ENCODE measurements at places on chromosomes 4 and X.
A peak's percentile ranks its signal among the peaks of the same experiment; 100 is the strongest.

DNA sequence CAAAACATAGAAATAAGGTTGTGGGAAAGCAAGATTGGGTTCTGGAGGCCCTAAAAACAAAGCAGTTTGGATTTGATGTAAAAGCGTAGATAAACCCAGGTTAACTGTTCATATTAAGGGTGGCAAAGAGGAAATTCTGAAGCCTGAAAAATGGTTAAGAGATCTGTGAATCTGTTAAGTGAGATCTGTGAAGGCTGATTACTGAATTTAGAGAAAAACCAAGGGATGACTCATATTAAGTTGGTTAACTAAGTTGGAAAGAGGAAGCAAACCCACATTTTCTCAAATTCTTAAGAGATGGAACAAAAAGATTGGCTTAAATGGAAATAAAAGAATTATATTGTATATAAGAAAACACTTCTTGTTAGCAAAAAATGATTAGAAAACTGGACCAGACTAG, 22.8 kb downstream of the GPAT3 start:
- no peak for DNase-seq

- DNase-seq = no peak
Measured at GRCh38 chr4:86993909-86994681, 59.3 kb downstream of the AFF1 start.

GRCh38 chrX:38717871-38718270, 83.4 kb upstream of the MID1IP1 start:
- peak; percentile 5 for DNase-seq

DNA sequence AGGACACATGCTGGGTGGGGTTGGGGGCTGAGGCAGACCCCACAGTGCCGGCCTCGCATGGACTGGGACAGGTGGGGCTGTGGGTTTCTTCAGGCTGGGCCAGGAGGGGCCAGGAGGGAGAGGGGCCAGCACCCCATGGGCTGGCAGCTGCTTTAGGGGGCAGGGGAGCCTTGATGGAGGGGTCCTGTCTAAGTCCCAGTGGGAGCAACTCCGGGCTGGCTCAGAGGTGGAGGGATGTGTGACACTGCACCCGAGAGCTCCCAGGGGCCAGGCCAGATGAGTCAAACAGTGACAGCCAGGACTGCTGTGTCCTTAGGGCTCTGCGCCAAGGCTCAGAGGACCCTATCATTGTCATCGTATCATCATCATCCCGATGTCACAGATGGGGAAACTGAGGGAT, 4.4 kb upstream of the ABLIM2 start:
- no peak for DNase-seq

GRCh38 chr4:173827707-173828106, 297.7 kb upstream of the HAND2 start:
- no peak for DNase-seq

GRCh38 chr4:19987746-19988145, 264.0 kb upstream of the SLIT2 start:
- DNase-seq = no peak

DNA sequence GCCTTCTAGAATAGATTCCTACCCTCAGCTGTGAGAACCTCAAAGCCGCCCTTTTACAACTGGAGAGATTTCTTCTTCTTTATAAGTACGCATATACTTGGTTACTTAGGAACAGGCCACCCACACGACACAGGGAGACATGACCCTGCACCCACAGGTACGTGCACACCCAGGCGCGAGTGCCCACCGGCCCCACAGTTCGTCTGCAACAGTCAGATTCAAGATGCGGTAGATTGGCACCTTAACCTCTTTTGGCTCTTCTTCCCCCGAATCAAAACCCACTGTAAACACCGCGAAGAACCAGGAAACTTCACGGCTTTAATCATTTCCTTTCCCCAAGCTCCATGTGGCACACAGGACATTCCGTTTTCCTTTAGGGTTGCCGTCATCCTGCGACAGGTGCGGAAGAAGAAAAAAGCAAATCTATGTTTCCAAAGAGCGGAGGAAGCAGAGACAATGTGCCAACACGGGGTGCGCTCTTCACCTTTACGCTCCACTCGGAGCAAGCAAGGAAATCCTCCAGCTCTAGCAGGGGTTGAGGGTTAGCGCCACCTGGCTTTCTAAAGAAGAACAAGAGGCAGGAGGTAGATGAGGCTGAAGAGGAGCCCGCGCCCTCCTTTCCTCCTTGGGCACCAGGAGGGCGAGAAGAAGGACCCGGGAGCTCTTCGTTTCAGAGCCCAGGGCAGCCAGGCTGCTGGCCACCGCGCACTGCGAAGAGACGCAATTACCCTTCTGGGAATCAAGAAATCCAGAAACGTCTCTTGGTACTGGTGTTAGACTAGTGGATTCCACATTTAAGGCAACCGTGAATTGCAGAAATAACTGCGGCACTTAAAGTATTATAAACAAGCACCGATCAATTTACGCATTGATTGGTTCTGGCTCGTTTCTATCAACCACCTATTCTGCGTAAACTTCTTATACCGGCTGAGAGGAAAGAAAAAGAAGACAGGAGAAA, 35.7 kb downstream of the HAND2 start:
- DNase-seq = peak; percentile 74

DNA sequence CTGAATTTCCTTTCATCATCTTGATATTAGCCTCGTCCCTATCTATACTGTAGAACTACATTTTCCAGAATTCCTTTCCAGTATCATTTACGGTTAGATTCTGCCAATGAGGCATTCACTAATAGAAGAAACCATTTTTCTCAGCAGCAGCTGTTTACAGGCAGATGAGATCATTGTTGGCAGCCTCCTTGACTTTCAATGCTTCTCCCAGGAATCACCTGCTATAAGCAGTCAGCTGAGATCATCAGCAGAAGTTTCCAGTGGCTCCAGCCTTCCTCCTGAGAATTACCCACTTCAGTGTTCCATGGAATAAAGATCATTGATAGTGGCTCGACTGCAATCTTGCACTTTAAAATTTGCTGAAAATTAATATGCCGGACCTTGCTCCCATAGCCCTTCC, 157.3 kb upstream of the TET2 start:
- no peak for DNase-seq

- DNase-seq = peak; percentile 42
Measured at GRCh38 chrX:153968754-153969124, 2.9 kb downstream of the HCFC1 start.

DNA sequence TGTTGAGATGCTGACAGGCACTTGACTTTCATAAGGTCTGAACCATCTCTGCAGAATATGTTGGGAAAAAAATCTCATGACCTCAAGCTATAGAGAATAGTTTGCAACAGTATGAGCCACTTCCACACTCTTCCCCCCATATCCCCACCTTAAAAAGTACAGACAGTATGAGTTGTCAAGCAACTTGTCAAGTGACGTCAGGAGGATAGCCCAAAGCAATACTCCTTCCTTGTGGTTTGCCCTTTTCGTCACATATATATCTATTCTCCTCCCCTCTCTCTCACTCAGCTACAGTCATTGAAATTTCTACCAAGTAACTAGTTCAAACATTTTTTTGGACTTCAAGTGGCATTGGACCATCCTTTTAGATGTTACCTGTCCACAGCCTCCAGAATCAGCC, 67.7 kb downstream of the MCF2 start:
- no peak for DNase-seq

DNA sequence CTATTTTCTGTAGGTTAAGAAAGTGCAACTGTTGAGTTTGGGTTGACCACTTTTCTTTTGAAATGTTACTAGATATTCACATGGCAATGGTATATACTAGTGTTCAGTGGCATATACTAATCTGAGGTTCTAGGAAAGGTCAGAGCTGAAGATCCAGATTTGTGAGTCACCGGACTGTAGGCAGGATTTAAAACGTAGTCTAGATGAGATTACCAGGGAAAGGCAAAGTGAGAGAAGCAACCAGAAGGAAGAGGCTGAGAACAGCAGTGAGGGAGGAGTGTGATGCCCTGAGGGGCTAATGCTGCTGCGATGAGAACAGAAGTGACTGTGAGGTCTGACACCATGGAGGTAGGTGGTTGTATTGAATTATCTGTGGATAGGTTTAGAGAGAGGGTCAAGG, 9.7 kb upstream of the PLA2G12A start:
- DNase-seq = no peak

DNA sequence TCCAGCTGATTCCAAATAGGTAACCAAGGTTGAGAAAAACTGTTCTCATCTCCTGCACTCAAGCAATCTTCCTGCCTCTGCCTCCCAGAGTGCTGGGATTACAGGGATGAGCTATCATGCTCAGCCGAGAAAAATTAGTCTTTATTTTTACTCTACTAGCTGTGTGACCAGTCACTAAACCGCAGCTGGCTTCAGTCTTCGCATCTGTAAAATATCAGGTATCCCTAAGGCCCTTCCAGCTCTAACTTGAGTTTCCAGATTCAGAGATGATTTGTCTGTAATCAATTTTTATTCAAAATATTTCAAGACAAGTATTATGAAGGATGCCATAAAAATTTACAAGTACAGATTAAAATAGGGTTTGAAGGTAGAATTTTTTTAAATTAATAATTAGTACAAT, 3.5 kb downstream of the ADH6 start:
- DNase-seq = no peak

DNA sequence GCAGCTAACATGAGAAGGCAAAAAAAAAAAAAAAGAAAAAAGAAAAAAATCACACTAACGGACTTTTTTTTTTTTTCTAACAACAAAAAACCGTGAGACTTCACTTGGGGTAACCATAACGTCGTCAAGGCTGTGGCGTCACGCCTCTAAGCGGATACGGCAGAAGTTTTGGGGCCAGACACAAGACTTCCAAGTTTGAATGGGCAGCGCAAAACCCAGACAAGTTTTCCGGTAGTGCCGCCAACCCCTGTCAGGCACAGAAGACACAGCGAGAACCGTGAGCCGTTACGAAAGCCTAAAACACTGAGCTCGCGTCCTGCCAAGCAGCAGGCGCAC, 556 bp upstream of the SMARCA5 start:
- no peak for DNase-seq

DNA sequence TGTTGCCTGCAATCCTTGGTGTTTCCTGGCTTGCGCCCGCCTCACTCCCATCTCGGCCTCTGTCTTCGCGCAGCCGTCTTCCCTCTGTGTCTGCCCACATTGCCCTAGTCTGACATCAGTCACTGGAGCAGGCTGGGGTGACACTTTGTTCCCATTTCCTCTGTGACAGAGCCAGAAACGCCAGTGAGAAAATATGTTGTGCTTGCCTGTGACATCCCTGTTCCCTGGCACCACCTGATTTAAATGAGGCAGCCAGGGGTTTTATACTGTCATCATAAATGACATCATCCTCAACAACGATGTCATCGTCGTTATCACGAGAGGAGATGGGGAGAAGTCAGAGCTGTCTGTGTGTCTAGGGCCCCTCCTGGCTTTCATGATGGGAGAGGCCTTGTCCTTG, 29.1 kb downstream of the ZNF185 start:
- no peak for DNase-seq

DNA sequence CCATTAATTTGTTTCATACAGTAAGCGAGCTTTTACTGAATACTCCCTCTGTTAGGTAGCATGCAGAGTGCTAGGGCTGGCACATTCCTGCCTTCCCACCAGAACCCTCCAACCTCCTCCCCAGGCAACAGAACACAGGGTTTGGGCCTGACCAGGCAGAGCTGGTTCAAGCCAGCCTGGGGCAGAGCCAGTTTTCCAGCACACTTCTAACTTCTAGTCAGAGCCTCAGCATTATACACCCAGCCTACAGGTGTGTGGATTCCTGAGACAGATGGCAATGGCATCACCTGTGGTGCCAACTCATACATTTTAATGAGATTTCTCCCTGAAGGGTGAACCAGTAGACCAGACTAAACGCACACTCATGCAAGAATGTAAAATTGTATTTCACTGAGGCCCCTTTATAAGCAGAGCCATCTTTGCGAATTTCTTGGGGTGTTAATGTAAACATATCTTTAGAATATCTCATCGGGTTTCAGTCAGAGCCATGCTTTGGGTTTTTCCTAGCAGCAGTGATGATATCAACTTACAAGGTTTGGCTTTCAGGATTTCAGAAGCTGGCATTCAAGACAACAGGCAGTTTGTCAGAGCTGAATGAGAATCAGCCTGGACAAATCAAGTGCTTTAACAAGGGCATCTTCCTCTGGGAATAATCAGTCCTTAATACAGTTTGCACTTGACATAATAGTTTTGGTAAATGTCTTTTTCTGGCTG, 92.0 kb downstream of the GATB start:
- no peak for DNase-seq

GRCh38 chrX:71953946-71954345, 43.3 kb downstream of the NHSL2 start:
- DNase-seq = no peak

DNA sequence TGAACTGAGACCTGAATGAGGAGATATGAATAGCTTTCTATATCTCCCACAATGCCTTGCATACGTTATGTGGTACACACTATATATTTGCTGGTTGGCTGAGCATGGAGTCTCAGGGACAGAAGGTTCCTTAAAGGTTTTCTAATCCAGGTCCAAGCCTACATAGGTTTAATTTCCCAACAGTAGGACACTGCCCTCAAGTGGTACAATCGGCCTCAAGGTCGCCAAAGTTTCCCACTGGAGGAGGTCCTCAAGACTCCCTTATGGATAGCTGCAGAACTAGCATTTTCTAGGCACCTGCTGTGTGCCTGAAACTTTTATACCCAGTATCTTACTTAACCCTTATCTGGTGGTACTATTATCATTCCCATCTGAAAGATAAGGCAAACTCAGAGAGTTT, 21.0 kb upstream of the EFNB1 start:
- no peak for DNase-seq

GRCh38 chrX:153646620-153647373, at the start of gene DUSP9:
DUSP9 (plus strand) TSS chrX:153647203; CDS start chrX:153647954, 751 bp downstream.
- peak; percentile 11 for DNase-seq

DNA sequence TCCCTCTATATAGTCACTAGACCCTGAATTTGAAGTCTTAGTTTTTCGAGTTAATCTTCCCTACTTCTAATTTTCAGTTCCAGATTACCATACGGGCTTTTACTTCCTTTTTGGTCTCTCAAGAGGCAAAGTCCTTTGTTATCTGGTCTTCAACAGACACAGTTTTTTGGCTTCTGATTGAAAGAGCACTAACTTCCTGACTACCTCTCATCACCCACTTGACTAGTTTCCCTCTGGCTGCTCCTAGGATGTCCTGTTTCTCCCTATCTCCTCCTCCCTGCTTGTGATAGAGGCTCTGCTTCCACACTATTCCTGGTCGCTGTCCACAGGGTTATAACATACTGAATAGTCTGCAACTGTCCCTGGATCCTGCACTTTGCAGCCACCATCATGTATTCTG, 16.7 kb upstream of the WDR44 start:
- no peak for DNase-seq

DNA sequence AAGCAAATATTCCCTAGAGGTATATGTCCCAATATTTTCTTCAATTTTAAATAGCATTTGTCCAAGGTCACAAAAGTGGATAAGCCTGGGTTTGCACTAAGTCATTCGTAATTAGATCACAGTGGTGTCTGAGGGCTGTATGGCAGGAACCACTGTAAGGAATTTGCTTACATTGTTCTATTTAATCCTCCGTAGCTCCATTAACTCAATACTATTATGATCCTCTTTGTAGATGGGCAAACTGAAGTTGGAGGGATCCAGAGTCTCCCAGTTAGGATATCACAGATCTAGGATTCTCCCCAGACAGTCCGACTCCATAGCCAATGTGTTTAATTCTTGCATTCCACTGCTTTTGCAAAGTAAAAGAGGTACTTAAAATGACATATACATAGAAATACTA, 242.7 kb upstream of the DCAF8L1 start:
- DNase-seq = no peak

GRCh38 chr4:127140306-127140705, 492.5 kb upstream of the INTU start:
- no peak for DNase-seq
